Cardiac muscle cell (in vitro differentiated cells and primary cell): ENCODE measurements at places on chromosomes 7 and 10. TPM values are rescaled to one million over a fixed set of nuclear protein-coding genes. Genes with fewer than 3 reads are reported as not detected.

- no peak overlapping the region for H3K27ac ChIP-seq
- H3K4me1 ChIP-seq, result no peaks in the 10 kb centered on the region
- H3K27me3 ChIP-seq, result no peaks in the 10 kb centered on the region
These were observed 381.1 kb downstream of the SDK1 start for GRCh38 chr7:3682028-3682710.

DNA sequence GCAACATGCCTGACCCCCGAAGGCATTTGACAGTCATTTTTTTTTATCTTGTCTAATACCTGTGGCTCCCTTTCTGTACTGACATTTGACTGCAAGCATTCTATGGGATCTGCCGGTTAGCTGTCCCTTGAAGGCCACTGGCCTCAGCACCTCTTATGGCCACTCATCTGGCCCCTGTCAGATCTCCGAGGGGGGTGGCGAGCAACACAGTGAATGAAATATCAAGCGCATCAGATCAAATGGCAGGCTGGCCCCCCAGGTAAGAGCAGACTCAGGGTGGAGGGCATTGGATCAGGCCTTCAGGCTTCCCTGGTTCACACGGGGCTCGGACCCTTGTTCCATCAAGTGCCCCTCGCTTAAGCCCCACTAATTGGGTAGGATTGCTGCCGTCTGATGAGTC, 199.6 kb upstream of the MKI67 start:
- H3K4me3 ChIP-seq, result no peak overlapping the region
- H3K27me3 ChIP-seq, result no peaks in the 10 kb centered on the region
- H3K4me1 ChIP-seq, result peaks cover 4% of the 10 kb centered on the region
- DNase-seq, result no peak
- no peaks in the 10 kb centered on the region for H3K36me3 ChIP-seq

GRCh38 chr7:84002348-84002747, 192.2 kb downstream of the SEMA3A start:
- DNase-seq, result peak; percentile 20
- no peak overlapping the region for H3K4me3 ChIP-seq
- H3K4me1 ChIP-seq, result peaks cover 15% of the 10 kb centered on the region
- H3K27ac ChIP-seq, result no peak overlapping the region

DNA sequence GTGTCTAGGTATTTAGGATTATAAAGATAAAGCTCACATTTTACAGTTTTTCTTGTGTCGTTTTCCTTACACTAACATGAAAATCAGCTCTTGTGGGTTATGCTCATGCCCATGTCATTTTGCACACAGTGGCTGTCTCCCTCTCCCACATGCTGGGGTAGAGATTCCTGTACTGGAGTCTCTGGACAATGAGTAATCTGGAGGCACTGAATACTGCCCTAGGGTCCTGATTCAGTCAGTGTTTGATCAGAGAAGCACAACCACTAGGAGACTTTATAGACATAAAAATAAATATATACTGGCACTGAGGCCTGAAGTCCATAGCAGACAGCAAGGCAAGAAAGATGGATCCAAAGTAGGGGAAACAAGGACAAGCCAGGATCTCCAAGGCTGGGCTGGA, 1008.8 kb downstream of the KCNMA1 start:
- no peaks in the 10 kb centered on the region for H3K36me3 ChIP-seq
- no peak overlapping the region for H3K4me3 ChIP-seq
- DNase-seq, result no peak
- H3K27me3 ChIP-seq, result no peaks in the 10 kb centered on the region
- no peak overlapping the region for H3K27ac ChIP-seq
- peaks cover 35% of the 10 kb centered on the region for H3K4me1 ChIP-seq

- peaks cover 23% of the 10 kb centered on the region for H3K27me3 ChIP-seq
- no peak overlapping the region for H3K4me3 ChIP-seq
- H3K27ac ChIP-seq, result no peak overlapping the region
- DNase-seq, result no peak
- no peaks in the 10 kb centered on the region for H3K36me3 ChIP-seq
- no peaks in the 10 kb centered on the region for H3K4me1 ChIP-seq
These were observed 37.3 kb downstream of the PAX2 start for GRCh38 chr10:100782461-100783244.

GRCh38 chr10:116073510-116073909, 199.5 kb downstream of the GFRA1 start:
- H3K27me3 ChIP-seq, result no peaks in the 10 kb centered on the region
- H3K4me3 ChIP-seq, result no peak overlapping the region
- no peak for DNase-seq
- peaks cover 9% of the 10 kb centered on the region for H3K4me1 ChIP-seq
- H3K27ac ChIP-seq, result no peak overlapping the region
- no peaks in the 10 kb centered on the region for H3K36me3 ChIP-seq

GRCh38 chr10:70320751-70321150, 36.9 kb upstream of the NPFFR1 start:
- no peak overlapping the region for H3K27ac ChIP-seq
- DNase-seq, result no peak
- H3K27me3 ChIP-seq, result no peaks in the 10 kb centered on the region
- no peak overlapping the region for H3K4me3 ChIP-seq

DNA sequence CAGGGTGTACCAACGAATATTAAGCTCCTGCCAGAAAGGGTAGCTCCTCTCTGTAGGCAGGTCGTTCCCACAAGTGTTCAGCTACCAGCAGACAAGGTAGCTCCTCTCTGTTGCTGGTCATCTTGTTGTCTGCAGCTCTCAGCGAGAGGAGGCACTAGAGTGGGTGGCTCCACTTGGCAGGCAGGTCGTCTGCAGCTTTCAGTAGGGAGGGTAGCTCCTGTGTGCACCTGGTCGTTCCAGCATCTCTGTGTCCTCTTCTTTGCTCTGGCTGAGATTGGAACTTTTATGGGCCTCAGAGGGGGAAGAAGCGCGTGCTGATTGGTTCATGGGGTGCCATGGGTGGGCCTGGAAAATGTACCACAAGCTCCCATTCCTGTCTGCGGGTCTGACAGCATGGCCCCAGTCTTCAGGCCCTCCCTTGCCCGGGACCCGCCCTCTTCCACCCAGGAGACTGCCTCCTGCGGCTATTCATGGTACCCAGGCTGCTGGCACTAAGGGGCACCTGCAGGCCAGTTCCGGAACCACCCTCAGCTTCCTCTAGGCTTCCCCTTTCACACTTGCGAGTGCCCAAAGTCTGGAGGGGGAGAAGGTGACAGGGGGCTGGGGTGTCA, 63.9 kb upstream of the CACNA2D1 start:
- no peak for DNase-seq
- no peak overlapping the region for H3K27ac ChIP-seq
- no peaks in the 10 kb centered on the region for H3K27me3 ChIP-seq
- H3K4me3 ChIP-seq, result no peak overlapping the region

GRCh38 chr7:151924508-151924907, 31.7 kb upstream of the GALNTL5 start:
- DNase-seq, result no peak
- H3K4me1 ChIP-seq, result no peaks in the 10 kb centered on the region
- no peak overlapping the region for H3K4me3 ChIP-seq
- no peaks in the 10 kb centered on the region for H3K27me3 ChIP-seq

- no peaks in the 10 kb centered on the region for H3K36me3 ChIP-seq
- no peak overlapping the region for H3K4me3 ChIP-seq
- no peak overlapping the region for H3K27ac ChIP-seq
- H3K27me3 ChIP-seq, result no peaks in the 10 kb centered on the region
- DNase-seq, result peak; percentile 96
- no peaks in the 10 kb centered on the region for H3K4me1 ChIP-seq
These were observed 279.6 kb upstream of the PITRM1 start for GRCh38 chr10:3452173-3452626.

The SEMA3D gene
- 3.7 and 6.2 TPM in 2 replicates for total RNA-seq

The BLVRA gene
- total RNA-seq, result 34.0 and 39.2 TPM in 2 replicates

The CTAGE8 gene
- not detected in 2 replicates for total RNA-seq

The COL17A1 gene
- total RNA-seq, result not detected in 2 replicates

The TMEM236 gene
- under 0.01 TPM in 1 of 2 replicates, not detected in the other for total RNA-seq

The OR2A14 gene
- not detected in 2 replicates for total RNA-seq

The TUBB8 gene
- 0.36 TPM in 1 of 2 replicates, not detected in the other for total RNA-seq

The BLNK gene
- not detected in 2 replicates for total RNA-seq
